ENCODE measurements at places on chromosomes 6 and 20. TPM values are rescaled to one million over a fixed set of nuclear protein-coding genes. Genes with fewer than 3 reads are reported as not detected.

The SCUBE3 gene
- total RNA-seq: 0.76 TPM

The SNAI1 gene
- total RNA-seq: 1.0 TPM

The GJA10 gene
- not detected for total RNA-seq

The PDRG1 gene
- 3.2 TPM for total RNA-seq

The MYB gene
- under 0.01 TPM for total RNA-seq

The CDH26 gene
- total RNA-seq: 1.1 TPM

The MCHR2 gene
- not detected for total RNA-seq

The PRND gene
- total RNA-seq: 1.9 TPM

The HLA-DPB1 gene
- 10.9 TPM for total RNA-seq

The SASH1 gene
- 49.3 TPM for total RNA-seq

The HLA-DRB5 gene
- total RNA-seq: 0.13 TPM
